D341Med (cell line): ENCODE measurements at places on chromosomes 5 and 9.

DNA sequence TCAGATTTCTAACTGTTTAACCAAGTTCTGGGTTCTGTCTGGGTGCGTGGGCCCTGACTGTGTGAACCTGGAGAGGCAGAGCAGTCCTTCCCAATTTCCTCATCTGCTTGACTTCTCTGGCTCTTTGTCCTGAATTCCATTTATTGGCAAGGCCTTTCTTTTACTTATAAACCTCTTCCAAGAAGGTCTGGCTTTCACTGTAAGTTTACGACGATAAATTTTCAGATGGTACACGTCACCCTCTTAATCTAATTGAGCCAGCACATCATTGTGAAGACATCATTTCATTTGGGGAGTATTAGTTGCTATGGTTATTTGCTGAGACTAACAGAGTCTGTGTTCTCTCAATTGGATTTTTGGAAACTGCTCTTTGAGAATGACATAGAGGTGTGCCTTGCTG is 92.4 kb downstream of the ARHGAP26 start:
- DNase-seq, result no peak

DNA sequence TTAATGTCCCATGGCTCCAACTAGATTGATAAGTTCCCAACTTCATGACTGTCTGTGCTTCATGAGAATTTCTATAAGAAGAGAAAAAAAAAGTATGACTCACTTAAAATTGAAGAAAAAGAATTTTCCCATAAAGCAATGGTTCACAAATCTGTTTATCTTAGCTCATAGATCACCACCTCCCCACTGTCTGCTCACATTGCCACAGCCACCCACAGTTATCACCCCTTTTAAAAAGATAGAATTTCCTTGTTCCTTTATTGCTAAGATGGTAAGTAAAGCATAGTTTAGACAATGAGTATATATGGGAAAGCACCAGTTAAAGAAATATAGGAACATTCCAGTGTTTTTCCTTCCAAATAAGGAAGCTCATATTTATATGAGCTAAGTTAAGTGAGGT is 67.1 kb downstream of the ALDH7A1 start:
- no peak for DNase-seq

- DNase-seq, result no peak
Observed at GRCh38 chr5:133700251-133700650, 87.9 kb upstream of the FSTL4 start.

GRCh38 chr5:149567226-149567625 is 14.1 kb upstream of the ARHGEF37 start:
- DNase-seq, result no peak

DNA sequence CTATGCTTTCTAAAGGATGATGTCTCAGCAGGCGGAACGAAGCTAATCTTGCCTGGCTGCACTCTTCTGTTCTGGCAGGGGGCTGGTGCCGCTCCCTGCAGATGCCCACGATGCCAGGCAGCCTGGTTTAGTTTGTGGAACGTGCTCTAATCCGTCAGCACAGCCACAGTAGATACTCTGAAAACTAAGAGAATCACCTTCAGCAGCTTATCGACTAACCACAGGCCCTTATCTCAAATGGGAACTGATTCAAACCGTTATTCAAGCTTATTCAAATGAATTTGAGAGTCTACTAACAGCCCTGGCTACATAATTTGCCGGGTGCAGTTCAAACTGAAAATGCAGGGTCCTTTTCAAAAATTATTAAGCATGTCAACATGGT is 246.6 kb upstream of the ANKRD55 start:
- DNase-seq, result no peak

- DNase-seq, result no peak
Observed at GRCh38 chr5:96235008-96235910, 197.8 kb downstream of the PCSK1 start.

- DNase-seq, result no peak
Observed at GRCh38 chr9:108273988-108274387, 581.8 kb downstream of the ACTL7B start.

DNA sequence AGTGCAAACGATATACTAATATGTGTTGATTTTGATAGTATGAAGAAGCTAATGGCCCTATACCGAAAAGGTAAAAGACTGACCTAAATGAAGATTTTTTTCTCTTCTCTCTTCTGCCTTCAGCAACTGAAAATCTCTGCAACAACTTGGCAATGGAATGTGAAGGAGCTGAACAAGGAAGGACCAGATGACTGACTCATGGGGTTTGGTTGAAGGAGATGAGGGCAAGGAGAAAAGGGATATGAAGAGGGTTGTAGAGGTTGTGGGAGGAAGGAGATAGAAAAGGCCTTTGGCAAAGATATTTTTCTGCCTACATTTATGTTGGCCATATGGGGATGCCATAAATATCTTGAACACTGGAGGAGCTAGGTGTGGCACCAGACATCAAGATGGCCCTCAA is 129.7 kb upstream of the CHD1 start:
- DNase-seq, result no peak

DNA sequence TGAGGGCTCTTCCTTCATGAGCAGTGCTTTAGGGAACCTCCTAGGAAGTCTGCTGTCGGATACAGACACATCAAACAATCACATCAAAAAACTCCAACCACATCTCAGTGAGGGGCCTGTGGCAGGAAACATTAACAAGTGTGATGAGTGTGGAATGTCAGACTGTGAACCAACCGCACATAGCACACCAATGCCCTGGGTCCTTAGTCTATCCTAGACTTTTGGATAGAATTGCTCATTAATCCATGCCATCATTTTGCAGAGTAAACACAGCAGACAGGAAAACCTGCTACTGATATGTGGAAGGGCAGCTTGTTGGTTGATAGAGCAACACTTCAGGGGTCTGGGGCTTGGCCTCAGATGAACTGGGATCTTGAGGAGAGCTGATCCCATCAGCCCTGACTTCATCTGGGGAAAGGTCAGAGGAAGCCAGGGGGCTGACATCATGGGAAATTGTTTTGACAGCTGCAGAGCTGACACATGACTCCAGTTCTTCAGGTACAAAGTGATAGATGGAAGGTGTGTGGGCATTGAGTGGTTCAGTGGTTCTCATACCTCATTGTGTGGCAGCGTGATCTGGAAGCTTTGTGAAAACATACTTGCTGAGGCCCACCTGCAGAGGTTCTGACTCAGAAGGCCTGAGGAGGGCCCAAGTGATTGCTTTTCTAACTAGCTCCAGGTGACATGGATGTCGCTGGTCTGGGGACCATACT is 193.3 kb downstream of the DIRAS2 start:
- DNase-seq, result no peak

GRCh38 chr9:90044710-90045151 is 439.9 kb downstream of the GADD45G start:
- no peak for DNase-seq

GRCh38 chr9:129803676-129804060 is 684 bp downstream of the TOR1B start:
- no peak for DNase-seq

DNA sequence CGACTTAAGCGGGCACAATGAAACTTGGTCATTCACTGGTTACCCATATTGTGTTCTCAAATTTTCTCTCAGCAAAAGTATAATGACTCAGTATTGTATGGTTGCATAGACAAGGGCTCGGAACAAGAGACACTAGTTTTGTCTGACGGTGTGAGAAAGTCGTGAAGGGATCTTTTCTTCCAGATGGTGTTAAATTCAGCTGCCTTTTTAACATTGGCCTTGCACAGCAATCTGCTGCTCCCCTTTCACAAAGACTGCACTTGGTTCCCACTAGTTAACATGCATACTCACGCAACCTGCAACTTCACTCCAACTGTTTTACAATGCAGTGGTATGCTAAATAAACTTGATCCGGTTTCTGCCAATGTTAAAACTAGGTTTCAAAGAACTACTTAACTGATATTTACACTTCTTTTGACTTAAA is 219.2 kb downstream of the MEF2C start:
- DNase-seq, result no peak

- no peak for DNase-seq
Observed at GRCh38 chr5:158079097-158079496, 220.2 kb upstream of the CLINT1 start.

DNA sequence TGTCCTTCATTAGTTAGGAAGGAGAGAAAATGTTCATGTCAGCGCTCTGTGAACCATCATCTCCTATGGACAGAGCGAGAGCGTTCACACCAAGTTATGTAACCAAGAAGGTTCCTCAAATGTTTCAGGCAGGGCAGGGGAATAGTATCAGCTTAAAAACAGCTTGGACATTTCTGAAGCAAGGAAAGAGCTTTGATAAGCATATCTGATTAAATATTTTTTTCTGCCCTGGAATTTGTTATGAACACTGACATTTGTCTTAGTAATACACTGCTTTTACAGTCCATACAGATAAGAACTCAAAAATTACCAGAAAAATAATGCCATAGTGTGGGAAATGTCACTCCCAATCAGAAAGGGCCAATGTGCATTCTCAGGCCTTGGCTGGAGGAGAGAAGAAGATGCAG is 66.3 kb upstream of the LIFR start:
- DNase-seq, result no peak

- no peak for DNase-seq
Observed at GRCh38 chr9:97437051-97437600, 25.2 kb downstream of the TDRD7 start.

DNA sequence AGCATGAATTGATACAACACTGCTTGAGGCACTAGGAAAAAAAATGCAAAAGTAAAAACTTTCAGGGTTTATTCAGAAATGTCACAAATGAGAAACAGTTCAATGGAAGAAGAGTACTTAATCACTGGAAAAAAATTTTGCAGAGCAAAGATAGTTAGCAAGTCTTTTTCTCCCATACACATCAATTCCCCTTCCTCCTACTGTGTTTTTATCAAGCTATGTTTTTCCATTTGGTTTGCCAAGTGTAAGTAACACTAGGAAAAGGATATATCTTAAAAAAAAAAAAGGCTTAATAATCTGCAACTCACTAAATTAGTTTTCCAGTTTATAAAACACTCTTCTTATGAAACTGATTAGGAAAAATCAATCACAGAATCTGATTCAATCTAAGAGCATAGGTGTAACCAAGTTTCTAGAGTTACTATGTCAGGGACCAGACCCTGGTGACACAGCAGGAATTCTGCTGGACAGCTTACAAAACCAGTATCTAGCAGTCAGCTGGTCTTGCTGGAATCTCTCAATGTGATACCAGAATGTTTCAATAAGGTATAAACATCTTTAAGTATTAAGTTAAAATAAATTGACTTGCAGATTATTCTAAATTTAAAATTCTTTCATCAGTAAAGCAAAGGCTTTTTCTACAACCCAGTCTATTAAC is 34.7 kb downstream of the RNF145 start:
- no peak for DNase-seq

GRCh38 chr9:131432597-131433301 is 38.9 kb downstream of the PRRC2B start:
- no peak for DNase-seq

- DNase-seq, result no peak
Observed at GRCh38 chr5:118553662-118554061, 434.7 kb downstream of the DTWD2 start.

DNA sequence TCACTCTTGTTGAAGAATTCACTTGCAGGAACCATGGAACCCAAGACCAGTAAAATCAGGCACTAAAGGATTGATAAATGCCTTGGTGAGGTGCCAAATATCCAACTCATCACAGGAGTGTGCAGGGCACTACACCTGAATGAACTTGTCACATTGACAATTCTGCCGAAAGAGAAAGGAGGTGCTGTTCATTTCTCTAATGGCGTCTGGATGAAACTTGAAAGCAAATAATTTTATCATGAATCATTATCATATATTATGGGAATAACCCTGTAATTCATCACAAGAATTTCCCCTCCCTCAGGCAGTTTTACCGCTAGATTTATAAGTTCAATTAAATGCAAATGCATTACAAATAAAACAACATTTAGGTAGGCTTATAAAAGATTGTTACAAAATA is 360.0 kb downstream of the GLIS3 start:
- no peak for DNase-seq

GRCh38 chr9:79220666-79221065 is 351.1 kb upstream of the TLE4 start:
- DNase-seq, result no peak

GRCh38 chr5:154405078-154405792 is 40.6 kb upstream of the SAP30L start:
- peak; percentile 94 for DNase-seq

- DNase-seq, result peak; percentile 21
Observed at GRCh38 chr5:149550594-149551226, 529 bp downstream of the CSNK1A1 start.

DNA sequence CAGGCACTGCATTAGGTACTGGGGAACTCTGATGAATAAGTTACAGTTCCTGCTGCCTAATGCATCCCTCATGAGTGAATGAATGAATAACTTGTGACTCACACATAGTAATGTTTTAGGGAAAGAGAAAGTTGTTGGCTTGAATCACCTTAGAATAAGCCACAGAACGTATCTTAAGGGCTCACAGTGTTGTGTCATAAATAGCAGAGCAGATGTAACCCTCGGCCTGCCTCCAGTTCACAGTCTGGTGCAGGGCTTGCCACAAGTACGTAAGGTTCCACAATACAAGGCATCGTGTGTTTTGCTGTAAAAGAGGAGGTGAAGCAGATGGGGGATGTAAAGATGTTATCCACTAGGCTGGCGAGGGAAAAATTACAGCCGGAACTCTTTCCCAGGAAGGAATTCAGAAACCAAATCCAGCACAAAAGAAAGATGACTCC is 218.7 kb downstream of the TRPM3 start:
- DNase-seq, result no peak

DNA sequence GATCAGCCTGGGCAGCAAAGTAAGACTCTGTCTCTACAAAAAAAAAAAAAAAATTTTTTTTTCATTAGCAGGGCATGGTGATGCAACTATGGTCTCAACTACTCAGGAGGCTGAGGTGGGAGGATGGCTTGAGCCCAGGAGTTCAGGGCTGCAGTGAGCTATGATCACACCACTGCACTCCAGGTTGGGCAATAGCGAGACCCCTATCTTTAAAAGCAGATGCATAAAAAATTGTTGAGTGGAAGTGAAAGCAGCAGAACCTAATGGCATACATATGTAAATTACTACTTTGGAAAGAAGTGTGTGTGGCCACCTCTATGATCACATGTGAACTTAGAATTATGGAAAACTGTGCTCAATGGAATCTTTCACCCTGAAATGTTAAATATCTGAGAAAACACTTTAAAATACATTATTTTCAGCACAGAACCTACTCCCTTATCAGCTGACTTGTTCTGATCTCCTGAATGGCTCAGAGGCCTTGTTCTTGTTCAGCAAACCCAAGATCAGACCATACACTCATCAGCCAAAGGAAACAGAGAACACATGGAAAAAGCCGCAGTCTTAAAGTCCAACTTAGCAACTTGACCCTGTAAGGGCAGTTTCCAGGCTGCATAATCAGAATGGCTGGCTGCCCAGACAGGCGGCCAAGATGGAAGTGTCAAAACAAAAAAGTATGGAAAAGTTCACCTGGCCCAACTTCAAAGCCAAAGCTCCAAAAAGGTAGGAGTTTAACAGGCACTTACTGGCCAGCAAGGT is 56.5 kb downstream of the SIL1 start:
- DNase-seq, result no peak

DNA sequence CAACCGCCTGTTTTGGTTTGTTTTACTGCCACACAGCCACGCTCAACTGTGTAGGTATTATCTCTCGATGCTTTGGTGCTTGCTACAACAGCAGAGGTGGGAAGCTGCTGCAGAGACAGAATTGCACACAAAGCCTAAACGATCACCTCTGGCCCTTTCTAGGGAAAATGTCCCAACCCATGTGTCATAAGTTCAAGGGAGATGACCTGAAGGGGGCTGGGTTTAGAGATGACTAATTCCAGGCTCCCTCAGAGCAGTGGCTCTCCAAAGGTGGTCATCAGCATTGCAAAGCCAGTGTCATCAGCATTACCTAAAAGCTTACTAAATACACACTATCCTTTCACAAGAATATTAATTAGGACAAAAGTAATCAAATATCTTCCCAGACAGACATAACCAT is 10.9 kb downstream of the ZNF622 start:
- DNase-seq, result no peak
